ENCODE measurements at places on chromosomes 11 and 22.

- no peak for DNase-seq
These were observed 96.1 kb upstream of the CD44 start for GRCh38 chr11:35042913-35043312.

- DNase-seq: no peak
These were observed 9.1 kb upstream of the CKAP5 start for GRCh38 chr11:46855167-46855566.

- no peak for DNase-seq
These were observed 6.6 kb upstream of the ASCL2 start for GRCh38 chr11:2277008-2277346.

- DNase-seq: no peak
These were observed 372.1 kb downstream of the FAT3 start for GRCh38 chr11:92596596-92597317.

- DNase-seq: no peak
These were observed 101.7 kb upstream of the PRR5 start for GRCh38 chr22:44600207-44600785.

DNA sequence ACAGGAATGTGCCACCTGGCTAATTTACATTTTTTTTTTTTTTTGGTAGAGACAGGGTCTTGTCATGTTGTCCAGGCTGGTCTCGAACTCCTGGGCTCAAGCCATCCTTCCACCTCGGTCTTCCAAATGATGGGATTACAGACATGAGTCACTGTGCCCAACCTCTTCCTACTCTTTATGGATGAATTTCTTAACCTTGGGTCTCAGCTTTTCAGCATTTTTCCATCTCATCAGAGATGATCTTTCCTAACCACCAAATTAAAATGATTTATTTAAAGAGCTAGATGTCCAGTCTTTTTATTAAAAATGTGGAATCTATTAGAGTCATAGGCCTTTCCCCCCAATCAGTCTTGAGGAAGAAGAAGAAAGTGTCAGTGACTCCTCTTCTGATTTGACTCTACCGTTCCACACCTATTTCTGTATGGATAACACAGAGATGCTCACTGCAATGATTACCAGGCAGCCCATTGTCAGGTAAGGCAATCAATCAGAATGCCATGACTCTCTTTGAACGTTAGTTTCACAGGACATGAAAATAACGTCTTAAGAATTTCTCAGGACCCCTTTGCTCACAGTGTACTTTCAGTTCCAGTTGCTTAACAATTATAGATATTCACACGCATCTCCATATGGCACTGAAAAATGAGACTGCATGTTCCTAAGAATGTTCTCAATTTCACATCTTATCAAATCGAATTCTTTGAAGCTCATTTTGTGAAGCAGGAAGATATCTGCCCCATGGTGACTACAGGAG is 51.0 kb downstream of the MIAT start:
- no peak for DNase-seq

DNA sequence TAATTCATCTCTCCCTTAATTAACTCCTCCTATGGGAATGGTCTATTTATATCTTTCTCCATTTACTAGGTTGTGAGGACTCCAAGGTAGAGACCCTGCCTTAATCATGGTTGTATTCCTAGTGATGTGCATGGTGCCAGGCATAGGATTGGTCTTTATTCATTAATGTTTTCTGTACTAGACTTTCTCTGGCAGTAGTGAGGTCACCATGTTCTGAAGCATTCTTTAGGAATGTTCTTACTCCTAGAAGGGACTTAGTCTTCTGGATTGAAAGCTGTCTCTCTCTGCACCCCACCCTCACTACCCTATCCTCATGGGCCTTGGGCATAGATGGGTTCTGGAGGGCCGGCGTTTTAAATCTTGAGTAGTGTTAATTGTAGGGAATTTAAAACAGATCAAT is 10.6 kb upstream of the INSC start:
- no peak for DNase-seq

DNA sequence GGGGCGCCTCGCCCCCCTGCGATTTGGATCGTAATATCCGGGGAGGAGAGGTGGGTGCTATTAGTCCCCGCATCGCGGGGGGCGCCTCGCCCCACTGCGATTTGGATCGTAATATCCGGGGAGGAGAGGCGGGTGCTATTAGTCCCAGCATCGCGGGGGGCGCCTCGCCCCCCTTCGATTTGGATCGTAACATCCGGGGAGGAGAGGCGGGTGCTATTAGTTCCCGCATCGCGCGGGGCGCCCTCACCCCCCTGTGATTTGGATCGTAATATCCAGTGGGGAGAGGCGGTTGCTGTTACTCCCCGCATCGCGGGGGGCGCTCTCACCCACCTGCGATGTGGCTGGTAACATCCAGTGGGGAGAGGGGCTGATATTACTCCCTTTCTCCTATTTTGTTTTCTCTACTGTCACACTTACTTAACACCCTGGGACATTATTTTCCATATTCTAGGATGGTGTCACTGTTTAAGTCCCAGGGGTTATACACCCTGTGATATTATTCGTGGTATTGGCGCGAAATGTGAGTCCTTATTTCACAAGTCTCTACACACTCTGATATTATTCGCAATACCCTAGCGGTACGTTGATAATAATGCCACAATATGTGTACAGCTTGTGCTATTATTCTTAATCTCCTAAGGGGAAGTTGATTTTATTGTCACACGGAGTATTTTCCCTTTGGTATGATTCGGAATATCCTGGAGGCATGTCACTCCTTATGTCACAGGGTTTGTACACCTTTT is 57.8 kb upstream of the ALDH3B2 start:
- DNase-seq: peak; percentile 16

GRCh38 chr11:123430721-123431497 is 840 bp downstream of the GRAMD1B start:
- DNase-seq: peak; percentile 37

GRCh38 chr22:44399906-44400762 is 87.4 kb upstream of the SHISAL1 start:
- DNase-seq: no peak

DNA sequence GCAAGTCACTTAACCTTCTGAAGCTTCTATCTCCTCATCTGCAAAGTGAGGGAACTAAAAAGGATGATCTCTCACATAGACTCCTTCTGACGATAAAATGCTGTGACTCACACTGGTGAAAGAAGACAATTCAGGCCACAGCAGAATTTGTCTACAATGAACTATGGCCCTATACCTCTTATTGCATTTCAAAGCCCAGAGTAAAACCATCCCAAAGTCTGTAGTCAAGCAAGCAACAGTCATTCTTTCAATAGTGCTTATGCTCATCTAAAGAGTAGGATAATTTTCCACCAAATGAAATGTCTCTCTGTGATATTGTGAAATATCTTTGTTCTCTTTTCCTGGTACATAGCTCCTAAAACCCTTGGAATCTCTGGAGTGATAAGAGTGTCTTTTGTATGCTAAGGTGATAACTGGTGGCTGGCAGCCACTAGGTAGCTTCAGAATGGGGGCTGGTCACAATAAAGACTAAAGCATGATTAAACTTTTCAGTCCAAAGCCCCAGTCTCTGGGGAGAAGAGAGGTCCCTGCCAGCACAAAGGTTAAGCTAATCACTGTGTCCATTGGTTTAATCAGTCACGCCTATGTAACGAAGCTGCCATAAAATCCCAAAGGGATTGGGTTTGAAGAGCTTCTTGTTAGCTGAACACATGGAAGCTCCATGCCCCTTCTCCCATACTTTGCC is 30.8 kb downstream of the SYTL2 start:
- DNase-seq: no peak

DNA sequence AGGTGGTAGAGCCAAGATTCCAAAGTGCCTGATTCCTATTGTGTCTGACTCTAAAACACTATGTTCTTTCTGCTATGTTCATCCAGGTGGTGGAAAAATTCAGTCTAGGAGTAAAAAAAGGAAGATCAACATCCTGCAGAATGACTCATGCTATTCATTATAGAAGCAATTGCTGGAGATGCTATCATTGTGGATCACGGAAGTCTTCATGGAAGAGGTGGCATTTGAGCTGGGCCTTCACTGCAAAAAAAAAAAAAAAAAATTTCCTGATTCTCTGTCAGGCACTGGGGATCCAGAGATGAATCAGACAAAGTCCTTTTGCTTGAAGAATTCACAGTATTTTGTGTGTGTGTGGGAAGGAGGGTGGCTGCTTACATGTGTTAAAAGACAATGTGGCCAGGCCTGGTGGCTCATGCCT is 1.4 kb upstream of the UVRAG start:
- no peak for DNase-seq

- no peak for DNase-seq
These were observed 62.9 kb upstream of the CARD18 start for GRCh38 chr11:105202422-105202821.

GRCh38 chr11:88175569-88176075 is 379 bp upstream of the RAB38 start:
- no peak for DNase-seq

- DNase-seq: no peak
These were observed 45.5 kb downstream of the GAS2 start for GRCh38 chr11:22711880-22712279.

DNA sequence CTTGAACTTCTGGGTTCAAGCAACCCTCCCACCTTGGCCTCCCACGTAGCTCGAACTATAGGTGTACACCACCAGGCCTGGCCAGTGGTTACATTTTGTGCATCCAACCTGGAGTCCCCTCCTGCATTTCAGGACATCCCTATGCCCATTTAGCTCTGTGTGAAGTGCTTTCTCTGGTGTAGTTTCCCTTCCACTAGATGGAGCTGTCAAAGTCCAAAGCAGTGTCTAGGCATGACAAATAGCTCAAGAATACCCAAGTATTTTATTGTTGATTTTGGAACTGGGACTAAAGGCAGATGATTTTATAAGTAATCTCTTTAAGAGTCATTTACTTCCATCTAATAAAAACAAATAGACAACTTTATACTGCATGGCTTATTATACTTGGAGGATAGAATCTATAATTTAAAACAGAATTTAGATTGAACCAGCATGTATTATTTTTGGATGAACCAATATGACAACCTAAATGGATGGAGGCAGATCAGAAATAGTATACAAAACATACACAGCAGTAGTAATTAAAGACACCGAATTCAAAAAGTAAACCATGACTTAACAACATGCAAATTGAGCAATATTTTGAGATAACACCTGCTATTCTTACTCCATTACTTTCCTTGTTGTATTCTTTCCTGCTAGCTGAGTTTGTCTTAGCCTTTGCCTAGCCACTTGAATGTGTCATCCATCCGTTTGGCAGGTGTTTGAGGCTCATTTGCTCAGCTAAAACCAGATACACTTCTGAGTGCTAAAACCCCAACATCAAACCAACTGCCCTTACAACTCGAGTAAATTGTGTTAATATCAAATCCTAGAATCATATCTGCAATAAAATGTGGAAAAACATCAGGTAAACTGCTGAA is 37.7 kb downstream of the EIF4ENIF1 start:
- no peak for DNase-seq

DNA sequence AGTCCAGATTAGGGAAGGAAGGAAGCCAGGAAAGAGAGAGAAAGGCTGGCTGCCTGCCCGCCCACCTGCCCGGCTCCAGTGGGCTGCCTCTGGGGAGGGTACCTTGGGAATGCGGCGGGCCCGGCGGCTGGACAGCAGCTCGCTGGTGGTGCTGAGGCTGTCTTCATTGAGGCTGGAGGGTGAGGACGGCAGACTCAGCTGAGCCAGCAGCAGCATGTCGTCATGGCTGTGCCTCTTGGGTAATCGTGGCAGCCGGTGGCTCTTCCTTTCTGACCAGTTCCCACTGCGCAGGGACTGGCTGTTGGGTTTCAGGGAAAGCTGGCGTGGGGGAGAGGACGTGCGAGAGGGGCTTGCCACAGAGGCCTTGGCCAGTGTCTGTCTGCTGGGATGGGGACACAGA is 32.9 kb downstream of the RPL27A start:
- DNase-seq: no peak

- no peak for DNase-seq
These were observed 22.9 kb downstream of the ZBTB16 start for GRCh38 chr11:114082415-114082748.

- DNase-seq: no peak
These were observed 327.4 kb downstream of the MN1 start for GRCh38 chr22:27474112-27474571.

- no peak for DNase-seq
These were observed 120.9 kb downstream of the GALNT18 start for GRCh38 chr11:11500744-11501487.

GRCh38 chr22:46088541-46089311 is 61.6 kb upstream of the PPARA start:
- no peak for DNase-seq

DNA sequence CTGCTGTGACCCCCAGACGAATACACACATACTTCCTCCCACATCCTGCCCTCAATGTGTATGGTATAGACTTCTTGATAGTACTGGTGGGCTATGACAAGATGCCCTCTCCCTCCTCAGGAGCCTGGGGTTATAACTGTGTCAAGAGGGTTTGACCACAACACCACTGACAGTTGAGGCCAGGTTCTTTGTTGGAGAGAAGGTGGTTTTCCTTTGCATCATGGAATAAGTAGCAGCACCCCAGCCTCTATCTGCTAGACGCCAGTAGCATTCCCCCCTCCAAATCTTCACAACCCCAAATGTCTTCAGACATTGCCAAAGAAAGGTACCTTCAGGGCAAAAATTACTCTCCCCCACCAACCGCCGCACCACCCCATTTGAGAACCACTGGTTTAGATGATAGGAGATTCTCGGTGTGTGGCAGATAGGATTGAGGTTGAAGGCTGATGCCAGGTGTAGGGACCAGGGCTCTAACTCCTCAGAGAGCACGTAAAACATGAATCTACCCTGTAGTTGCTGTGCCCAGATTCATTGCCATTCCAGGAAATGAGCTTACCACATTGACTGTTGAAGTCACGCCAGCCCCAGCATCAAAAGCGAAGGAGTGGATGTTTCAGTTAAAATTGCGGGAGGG is 5.5 kb upstream of the MYO18B start:
- no peak for DNase-seq

DNA sequence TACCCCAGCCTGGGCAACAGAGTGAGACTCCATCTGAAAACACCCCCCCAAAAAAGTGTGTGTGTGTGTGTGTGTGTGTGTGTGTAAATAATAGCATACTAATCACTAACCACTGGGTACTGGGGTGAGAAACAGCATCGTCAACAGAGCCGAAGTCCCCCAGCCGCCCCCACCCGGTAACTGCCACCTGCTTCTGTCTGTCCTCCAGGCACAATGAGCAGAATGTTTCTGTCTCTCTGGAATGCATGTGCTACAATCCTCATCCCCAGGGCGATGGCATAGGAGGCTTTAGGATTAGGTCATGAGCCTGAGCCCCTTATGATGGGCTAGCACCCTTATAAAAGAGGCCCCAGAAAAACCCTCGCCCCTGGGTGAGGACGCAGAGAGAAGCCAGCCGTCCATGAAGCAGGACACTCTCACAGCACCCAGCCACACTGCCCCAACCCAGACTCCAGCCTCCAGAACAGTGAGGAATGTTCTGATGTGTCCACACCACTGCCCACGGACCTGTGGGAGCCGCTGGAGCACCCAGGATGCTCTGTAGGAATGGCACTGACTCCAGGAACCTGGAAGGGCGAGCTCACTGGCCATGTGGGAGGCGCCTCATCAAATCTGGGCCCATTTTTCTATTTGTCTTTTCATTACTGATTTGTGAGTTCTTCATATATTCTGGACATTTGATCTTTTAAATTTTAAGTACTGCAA is 9.9 kb downstream of the TTLL8 start:
- DNase-seq: no peak

GRCh38 chr11:117992620-117993019 is 6.4 kb downstream of the IL10RA start:
- no peak for DNase-seq

Data from activated T-helper 9 cell treated with anti-CD3 and anti-CD28 coated beads, Interleukin-2, amount 50 U/mL, for 16 hours (primary cell).